ENCODE measurements at places on chromosomes 5 and 9. TPM values are rescaled to one million over a fixed set of nuclear protein-coding genes. Genes with fewer than 3 reads are reported as not detected.

The LSM11 gene
- 0.86 TPM for total RNA-seq

The PRRT1B gene
- total RNA-seq: 8.5 TPM

The PCDHAC1 gene
- total RNA-seq: 0.28 TPM

The RETREG1 gene
- total RNA-seq: 25.2 TPM

The DDX4 gene
- not detected for total RNA-seq

The ESM1 gene
- total RNA-seq: not detected

The TNFAIP8 gene
- total RNA-seq: 2.4 TPM

The PCDHB7 gene
- 0.25 TPM for total RNA-seq

The DPYSL3 gene
- 1.6 TPM for total RNA-seq

The GABRA1 gene
- not detected for total RNA-seq

The CARD6 gene
- total RNA-seq: 2.4 TPM

The SERF1A gene
- not detected for total RNA-seq

The NXNL2 gene
- not detected for total RNA-seq

The CATSPER3 gene
- 0.86 TPM for total RNA-seq

The LHFPL2 gene
- 2.4 TPM for total RNA-seq

The PRKAA1 gene
- total RNA-seq: 38.9 TPM

The SLC25A2 gene
- 0.25 TPM for total RNA-seq

The ATG12 gene
- total RNA-seq: 17.0 TPM

The SPOCK1 gene
- 0.40 TPM for total RNA-seq

The COL27A1 gene
- total RNA-seq: 51.0 TPM

The CARTPT gene
- total RNA-seq: not detected

The WNK2 gene
- total RNA-seq: 3.7 TPM

The KIF12 gene
- 18.5 TPM for total RNA-seq

The PCDHGB7 gene
- total RNA-seq: 2.0 TPM

The ZNF658 gene
- 3.3 TPM for total RNA-seq

The GZMA gene
- total RNA-seq: not detected

The CKMT2 gene
- 0.78 TPM for total RNA-seq

The CNTLN gene
- 8.5 TPM for total RNA-seq

The TIFAB gene
- not detected for total RNA-seq

The FOXD4L5 gene
- total RNA-seq: 0.08 TPM

The CDC25C gene
- not detected for total RNA-seq

The SMC5 gene
- total RNA-seq: 10.7 TPM

The CYFIP2 gene
- 24.7 TPM for total RNA-seq

The IL5 gene
- total RNA-seq: not detected

The PHF24 gene
- total RNA-seq: not detected

The TTC1 gene
- 18.2 TPM for total RNA-seq

The C7 gene
- total RNA-seq: 96.0 TPM

The SPATA31C1 gene
- total RNA-seq: not detected

The SLC34A3 gene
- not detected for total RNA-seq

The F12 gene
- 292 TPM for total RNA-seq

The BARHL1 gene
- total RNA-seq: not detected

The OR1Q1 gene
- not detected for total RNA-seq

The COL23A1 gene
- total RNA-seq: 1.2 TPM

The LHX3 gene
- not detected for total RNA-seq

The F2RL1 gene
- 7.0 TPM for total RNA-seq

The CLIC3 gene
- total RNA-seq: not detected

The IFNE gene
- not detected for total RNA-seq

All from left lobe of liver (tissue), 2 donors.